Stimulated activated CD4-positive, alpha-beta T cell treated with anti-CD3 and anti-CD28 coated beads, TNF-alpha, amount 100 ng/mL, for 4 hours (primary cell): ENCODE measurements at places on chromosomes 11 and 22.
A peak's percentile ranks its signal among the peaks of the same experiment; 100 is the strongest.

GRCh38 chr22:30720263-30720837 lies 25.7 kb downstream of the OSBP2 start:
- DNase-seq, result no peak

DNA sequence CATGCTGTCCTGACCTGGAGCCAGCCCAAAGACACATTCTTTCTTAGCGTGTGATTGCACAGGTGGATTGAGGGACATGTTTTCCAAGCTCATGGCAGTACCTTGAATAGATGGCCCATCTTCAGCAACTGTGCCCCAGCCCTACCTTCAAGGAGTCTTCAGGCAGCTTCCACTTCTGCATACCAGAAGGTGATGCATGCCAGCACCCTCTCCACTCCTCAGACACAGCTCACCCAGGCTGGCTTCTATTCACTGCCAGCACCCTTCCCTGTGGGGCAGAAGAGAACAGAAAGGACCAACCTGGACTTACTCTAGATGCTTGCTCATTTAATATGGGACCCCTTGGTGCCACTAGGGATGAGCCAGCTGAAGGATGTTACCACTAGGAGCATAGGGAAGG lies 466.4 kb upstream of the ISX start:
- DNase-seq, result no peak

GRCh38 chr22:24337894-24338645 lies 67.4 kb downstream of the SPECC1L start:
- no peak for DNase-seq

GRCh38 chr22:46833228-46833627 lies 70.8 kb downstream of the TBC1D22A start:
- no peak for DNase-seq

GRCh38 chr22:17969701-17970113 lies 54.7 kb downstream of the MICAL3 start:
- no peak for DNase-seq

GRCh38 chr11:78961247-78961646 lies 386.6 kb upstream of the NARS2 start:
- no peak for DNase-seq

DNA sequence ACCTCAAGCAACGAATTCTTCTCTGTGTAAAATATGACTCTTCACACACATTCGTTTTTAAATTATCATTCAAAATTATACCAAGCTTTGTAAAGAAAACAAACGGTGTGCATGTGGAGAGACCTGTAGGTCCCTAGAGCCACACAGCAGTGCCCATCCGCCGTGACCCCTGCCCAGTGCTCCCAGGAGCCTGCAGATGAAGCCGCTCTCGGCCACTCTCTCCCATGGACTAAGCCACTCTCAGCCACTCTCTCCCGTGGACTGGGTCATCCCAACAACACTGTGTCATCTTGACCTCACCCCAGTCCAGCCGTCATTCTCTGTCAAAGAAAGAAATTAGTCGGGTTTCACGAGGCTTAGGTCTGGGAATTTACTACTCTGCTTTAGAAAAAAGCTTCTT lies 391.6 kb downstream of the BRD1 start:
- no peak for DNase-seq

GRCh38 chr11:74377689-74378088 lies 20.5 kb downstream of the PGM2L1 start:
- no peak for DNase-seq

DNA sequence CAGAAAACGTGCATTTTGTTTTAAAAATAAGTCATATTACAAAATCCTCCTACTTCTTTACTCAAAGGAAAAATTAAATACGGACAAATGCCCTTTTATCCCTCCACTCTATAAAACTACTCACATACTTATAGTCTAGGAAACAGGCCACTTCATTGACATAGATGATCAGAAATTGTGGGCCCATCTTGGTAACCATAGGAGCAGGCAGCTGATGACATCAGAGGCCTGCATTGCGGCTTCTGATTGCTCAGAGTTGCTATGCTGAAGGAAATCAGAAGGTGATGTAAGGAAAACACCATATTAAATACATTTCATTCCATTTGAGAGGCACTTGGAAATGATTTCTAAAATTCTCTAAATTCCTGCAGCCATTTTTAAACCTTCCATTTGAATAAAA lies 27.0 kb downstream of the FAM76B start:
- no peak for DNase-seq

GRCh38 chr22:47198801-47199251 lies 436.4 kb downstream of the TBC1D22A start:
- DNase-seq, result no peak

GRCh38 chr22:39434721-39435120 lies 22.1 kb upstream of the MGAT3 start:
- DNase-seq, result no peak

- DNase-seq, result no peak
These were observed 134.8 kb upstream of the DDI1 start for GRCh38 chr11:103901656-103902055.

GRCh38 chr22:27488456-27489177 lies 312.9 kb downstream of the MN1 start:
- no peak for DNase-seq

GRCh38 chr22:42519525-42520401 lies at the start of gene RRP7A:
Gene RRP7A, minus strand, starts transcription at chr22:42519796. Its CDS starts 10 bp downstream, at chr22:42519786.
- peak; percentile 70 for DNase-seq

- DNase-seq, result no peak
These were observed 39.9 kb downstream of the CWC15 start for GRCh38 chr11:94933223-94934130.

DNA sequence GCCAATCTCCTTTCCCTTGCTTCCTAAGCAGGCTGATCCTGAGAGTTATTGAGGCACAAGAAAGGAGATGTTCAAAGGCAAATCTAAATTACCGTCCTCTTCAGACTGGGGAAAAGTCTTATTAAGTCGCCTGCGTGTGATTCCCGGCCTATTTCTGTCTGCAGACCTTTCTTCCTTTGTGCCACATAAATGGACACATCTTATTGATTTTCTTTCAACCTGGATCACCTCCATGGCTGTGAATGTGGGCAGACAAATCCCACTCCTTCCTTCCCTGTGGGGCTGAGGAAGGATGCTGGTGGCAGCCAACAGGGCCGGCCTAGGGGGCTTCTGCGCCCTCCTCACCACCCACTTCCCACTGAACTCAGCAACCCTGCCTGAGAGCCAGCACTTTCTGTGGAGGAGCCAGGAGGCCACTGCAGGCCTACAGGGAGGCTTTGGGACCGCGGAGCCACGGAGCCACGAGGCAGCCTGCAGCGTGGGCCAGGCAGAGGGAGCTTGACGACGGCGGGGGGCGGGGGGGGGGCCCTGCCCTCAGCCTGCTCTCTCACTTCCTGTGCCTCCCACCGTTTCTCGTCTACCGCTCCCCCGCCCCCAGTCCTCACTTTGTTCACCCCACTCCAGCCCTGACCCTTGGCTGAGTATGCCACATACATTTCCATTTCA lies 73.6 kb upstream of the LMO1 start:
- DNase-seq, result no peak

DNA sequence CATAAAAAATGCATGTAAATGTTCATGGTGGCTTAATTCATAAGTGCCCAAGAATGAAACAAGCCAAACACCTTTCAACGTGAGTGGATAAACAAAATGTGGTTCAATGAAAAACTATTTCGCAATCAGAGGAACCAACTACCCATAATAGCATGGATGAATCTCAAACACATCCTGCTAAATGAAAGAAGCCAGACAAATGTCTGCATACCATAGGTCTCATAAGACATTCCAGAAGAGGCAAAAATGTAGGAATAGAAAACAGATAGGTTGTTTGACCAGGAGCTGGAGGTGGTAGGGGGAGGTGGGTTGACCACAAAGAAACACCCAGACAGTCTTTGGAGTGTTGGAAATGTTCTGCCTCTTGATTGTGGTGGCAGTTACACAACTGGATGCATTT lies 13.2 kb upstream of the OSBPL5 start:
- no peak for DNase-seq

DNA sequence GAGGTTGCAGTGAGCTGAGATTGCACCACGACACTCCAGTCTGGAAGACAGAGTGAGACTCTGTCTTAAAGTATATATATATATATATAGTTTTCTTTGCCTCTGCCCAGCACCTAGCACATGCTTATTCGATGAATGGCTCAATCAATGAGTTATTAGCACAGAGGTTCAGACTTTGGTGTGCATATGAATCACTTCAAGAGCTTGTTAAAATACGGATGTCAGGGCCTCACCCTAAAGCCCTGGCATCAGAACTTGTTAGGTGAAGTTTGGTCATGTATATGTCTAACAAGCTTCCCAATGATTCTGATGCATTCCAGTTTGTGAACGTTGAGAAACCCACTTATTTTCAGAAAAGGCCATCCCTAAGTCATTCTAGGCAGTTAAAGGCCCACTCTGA lies 21.8 kb upstream of the TMEM86A start:
- DNase-seq, result no peak

DNA sequence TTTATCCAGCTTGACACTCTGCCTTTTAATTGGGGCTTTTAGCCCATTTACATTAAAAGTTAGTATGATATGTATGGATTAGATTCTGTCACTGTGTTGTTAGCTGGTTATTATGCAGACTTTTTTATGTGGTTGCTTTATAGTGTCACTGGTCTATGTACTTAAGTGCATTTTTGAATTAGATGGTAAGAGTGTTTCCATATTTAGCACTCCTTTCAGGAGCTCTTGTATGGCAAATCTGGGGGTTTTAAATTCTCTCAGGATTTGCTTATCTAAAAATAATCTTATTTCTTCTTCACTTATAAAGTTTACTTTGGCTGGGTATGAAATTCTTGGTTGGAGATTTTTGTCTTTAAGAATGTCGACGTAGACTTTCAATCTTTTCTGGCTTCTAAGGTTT lies 4.0 kb downstream of the OR52E6 start:
- no peak for DNase-seq

- DNase-seq, result no peak
These were observed 226.0 kb upstream of the C11orf87 start for GRCh38 chr11:109196016-109196415.

DNA sequence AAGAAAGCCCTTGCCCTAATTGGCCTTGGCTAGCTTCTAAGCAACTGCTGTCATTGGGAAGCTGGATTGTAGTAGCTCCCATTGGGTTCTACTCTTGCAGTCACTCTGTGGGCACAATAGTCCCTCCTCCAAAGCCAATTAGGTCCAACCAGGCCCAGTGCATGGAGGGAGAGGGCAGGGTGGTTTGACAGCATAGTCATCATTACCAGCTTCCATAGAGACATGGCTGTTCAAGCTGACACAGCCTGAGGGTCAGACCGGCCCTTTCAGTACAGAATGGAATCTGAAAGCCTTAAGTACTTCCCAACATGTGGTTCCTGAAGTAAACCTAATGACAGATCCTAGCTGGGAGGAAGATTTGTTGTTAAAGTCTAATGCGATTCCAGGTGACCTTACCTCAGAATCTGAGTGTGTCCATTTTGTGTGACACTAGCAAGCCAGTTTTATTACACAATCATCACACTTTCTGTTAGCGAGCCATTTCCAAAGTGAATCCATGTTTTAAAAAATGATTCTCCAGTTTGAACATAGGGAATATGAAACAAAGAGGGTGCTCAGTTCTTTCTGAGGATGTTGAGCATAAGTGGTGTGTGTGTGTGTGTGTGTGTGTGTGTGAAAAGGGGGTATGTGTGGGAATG lies 6.9 kb downstream of the PLET1 start:
- no peak for DNase-seq

GRCh38 chr22:19868333-19868732 lies 13.7 kb upstream of the GNB1L start:
- no peak for DNase-seq

GRCh38 chr11:121650351-121651256 lies 197.8 kb upstream of the SORL1-AS1 start:
- no peak for DNase-seq

DNA sequence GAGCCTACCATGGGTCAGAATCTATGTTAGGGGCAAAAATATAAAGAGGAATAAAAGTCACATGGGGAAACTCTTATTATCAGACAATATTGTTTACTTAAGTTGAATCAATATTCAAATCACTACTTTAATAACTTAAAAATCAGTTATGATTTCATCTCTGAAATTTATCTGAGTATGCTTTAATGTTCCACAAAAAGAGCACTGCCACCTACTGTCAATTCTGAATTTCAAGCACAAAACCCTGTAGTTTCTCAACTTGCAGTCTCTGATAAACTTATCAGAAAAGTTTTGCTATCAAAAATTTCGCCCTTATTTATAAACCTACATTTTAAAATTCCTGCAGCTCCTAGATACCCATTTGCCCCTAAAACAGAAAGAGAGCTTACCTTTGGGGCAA lies 47.3 kb downstream of the RDX start:
- no peak for DNase-seq

- DNase-seq, result no peak
These were observed 89.7 kb upstream of the SHANK2 start for GRCh38 chr11:71342116-71342515.

- DNase-seq, result no peak
These were observed 1.7 kb upstream of the LINC01488 start for GRCh38 chr11:69479591-69480271.

DNA sequence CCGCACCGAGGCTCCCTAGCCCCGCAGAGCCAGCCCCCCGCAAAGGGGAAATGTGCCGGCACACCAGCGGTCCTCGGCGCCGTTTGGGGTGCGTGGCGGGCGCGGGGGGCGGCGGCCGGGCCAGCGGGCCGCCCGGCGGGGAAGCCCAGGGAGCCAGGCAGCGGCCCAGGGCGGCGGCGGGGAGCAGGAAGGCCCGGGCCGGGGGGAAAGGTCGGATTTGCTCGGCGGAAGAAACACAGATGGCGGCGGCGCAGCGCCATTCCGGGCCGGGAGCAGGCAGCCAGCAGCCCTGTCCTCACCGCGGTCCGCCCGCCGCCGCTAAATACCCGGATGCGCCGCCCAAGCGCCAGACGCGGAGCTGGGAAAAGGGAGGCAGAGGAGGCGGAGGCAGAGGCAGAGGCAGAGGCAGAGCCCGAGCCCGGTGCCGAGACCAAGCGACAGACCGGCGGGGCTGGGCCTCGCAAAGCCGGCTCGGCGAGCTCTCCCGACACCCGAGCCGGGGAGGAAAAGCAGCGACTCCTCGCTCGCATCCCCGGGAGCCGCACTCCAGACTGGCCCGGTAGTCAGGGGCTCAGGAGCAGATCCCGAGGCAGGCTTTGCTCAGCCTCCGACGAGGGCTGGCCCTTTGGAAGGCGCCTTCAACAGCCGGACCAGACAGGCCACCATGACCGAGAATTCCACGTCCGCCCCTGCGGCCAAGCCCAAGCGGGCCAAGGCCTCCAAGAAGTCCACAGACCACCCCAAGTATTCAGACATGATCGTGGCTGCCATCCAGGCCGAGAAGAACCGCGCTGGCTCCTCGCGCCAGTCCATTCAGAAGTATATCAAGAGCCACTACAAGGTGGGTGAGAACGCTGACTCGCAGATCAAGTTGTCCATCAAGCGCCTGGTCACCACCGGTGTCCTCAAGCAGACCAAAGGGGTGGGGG lies 2.6 kb upstream of the GCAT start:
- DNase-seq, result peak; percentile 32

DNA sequence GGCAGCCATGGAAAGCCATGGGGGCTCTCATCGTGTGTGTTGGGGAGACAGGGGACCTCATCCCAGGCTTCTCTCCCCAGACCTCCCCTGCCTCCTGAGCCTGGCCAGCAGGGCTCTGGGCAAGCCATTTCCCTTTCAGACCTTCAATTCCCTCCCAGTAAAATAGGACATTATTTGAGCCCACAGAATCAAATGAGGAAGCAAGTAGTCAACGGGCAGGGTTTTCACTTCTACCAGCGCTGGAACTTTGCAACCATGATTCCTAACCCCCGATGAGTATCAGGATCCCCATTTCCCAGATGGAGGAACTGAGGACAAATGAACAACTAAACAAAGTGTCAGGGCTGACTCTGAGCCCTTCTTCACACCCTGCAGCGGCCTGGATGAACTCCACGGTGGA lies 48.9 kb upstream of the TCF20 start:
- no peak for DNase-seq

GRCh38 chr11:66542362-66542761 lies 3.5 kb downstream of the ZDHHC24 start:
- DNase-seq, result no peak

GRCh38 chr11:102620818-102621561 lies 4.1 kb downstream of the MMP20 start:
- no peak for DNase-seq
